CD4-positive, alpha-beta T cell treated with Interleukin-12 subunit alpha and Interleukin-12 subunit beta, for 1 hour (primary cell): ENCODE measurements at places on chromosomes 13 and 19.

- no peak for DNase-seq
Measured at GRCh38 chr13:25945596-25945995, 106.2 kb downstream of the SHISA2 start.

- DNase-seq: no peak
Measured at GRCh38 chr19:34332027-34332760, 32.8 kb upstream of the GPI start.

DNA sequence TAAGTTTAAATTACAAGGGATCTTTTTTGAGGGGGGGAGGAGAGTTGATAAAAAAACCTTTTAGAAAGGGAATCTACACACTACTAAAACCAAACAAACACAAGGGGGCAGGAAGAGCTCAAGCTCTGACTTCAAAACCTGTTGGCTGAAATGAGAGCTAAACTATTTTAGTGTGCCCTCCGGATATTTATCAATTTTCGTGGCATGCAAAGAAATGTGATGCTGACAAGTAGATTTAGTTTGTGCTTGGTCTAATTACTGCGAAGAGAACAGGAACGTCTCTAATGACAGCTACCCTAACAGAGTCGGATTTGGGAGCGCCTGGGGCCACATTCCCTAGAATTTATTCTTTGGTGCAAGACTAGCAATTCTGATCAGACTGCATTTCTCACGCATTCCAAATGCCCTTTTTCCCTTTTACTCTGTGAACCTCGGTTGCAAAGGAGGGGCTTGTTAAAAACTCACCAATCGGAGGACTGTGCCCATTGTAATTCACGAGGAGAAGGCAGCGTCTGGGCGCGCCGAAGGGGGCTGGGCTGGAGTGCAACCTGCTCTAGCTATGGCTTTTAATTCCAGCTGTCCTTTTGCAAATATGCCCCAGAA is 802 bp upstream of the FREM2 start:
- DNase-seq: no peak

- DNase-seq: peak; percentile 53
Measured at GRCh38 chr19:6060600-6061375, 49.5 kb downstream of the RFX2 start.

DNA sequence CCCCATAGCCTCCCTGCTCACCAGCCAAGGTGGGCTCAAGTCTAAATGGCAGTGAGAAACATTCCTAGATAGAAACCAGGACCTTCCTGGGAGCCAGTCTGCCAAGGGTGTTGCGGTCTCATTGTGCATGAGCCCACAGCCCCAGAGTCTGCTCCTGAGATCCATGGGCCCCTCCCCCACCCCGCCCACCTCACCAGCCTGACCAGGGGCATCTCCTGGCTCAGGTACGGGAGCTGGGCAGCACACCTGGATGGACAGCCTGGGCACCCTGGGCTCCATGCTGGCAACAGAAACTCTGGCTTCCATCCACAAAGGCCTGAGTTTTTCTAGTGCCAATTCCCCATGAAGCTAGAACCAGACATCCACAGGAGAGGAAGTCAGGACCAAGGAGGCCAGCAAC is 65.6 kb downstream of the RAB20 start:
- DNase-seq: no peak

DNA sequence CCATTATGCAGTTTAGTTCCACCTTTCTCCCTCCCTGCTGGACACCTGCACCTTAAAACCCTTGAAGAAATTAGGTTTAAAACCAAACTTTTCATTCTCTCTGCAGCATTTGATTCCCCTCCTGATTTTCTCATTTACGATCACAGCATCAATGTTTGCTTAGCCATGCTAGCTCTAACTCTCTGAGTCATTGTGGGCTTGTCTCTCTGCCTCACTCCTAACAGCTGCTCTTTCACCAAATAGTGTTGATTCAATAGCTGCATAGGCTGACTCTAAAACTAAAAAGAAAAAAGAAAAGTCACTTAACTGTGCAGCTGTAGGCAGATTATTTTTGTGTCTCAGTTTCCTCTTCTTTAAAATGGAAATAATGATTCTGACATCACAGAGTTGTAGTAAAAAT is 1124.9 kb downstream of the DIAPH3 start:
- no peak for DNase-seq

- no peak for DNase-seq
Measured at GRCh38 chr19:47130120-47130588, 481 bp upstream of the SAE1 start.

- DNase-seq: no peak
Measured at GRCh38 chr13:113001241-113002140, 32.5 kb downstream of the MCF2L start.

- DNase-seq: no peak
Measured at GRCh38 chr19:16760990-16761389, 41.3 kb downstream of the NWD1 start.

DNA sequence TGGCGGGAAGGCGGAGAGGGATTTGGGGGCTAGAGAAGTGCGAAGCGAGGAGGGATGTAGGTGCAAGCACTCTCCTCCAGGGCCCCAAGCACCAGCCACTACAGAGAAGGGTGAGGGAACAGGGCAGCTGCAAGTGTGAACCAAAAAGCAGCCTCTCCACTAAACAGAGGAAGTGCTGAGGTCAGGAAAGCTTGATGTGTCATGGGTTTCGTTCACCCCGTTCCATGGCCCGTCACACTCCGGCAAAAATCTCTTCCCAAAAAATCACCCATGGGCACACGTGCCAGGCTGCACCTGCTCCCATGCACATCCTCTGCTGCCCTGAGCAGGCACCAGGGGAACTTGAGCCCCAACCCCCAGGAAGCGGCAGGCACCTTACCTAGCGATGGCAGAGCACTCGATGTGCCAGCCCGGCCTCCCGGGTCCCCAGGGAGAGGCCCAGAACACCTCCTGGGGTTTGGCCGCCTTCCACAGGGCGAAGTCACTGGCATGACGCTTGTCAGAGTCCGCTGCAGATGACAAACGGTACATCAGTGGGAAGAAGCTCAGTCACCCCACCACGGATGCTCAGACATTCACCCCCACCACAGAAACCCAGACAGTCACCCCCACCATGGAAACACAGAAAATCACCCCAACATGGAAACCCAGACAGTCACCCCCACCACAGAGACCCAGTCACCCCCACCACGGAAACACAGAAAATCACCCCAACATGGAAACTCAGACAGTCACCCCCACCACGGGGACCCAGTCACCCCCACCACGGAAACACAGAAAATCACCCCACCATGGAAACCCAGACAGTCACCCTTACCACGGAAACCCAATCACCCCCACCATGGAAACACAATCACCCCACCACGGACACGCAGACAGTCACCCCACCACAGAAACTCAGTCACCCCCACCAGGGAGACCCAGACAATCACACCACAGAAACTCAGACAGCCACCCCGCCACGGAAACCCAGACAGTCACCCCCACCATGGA is 29.0 kb downstream of the CARS2 start:
- DNase-seq: peak; percentile 19

DNA sequence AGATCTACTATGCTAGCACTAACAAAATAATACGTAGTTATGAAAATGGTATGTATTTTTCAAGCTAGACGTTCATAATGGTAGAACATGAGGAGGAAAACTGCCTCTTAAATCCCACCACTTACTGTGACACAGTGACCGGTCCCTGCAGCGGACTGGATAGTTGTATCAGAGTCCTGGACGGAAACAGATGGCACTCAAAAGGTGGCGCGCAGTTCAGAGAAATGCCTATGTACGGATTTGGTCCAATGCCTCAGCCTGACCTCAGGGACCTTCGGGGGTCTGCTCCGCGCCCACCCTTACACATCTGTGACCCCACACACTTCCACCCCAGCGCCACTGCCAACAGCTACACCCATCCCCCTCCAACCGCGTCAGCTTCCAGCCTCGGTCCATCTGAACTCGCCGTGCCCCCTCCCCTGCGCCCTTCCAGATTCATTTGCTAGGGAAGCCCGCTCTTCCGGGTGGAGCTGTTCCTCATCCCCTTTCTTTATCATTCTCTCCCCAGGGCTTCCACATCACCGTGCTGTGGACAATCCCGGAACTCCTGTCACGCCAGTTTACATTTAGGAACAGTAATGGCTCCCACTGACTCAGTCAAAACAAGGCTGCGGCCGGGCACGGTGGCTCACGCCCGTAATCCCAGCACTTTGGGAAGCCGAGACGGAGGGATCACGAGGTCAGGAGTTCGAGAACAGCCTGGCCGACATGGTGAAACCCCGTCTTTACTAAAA is 792 bp upstream of the LENG8 start:
- peak; percentile 50 for DNase-seq

DNA sequence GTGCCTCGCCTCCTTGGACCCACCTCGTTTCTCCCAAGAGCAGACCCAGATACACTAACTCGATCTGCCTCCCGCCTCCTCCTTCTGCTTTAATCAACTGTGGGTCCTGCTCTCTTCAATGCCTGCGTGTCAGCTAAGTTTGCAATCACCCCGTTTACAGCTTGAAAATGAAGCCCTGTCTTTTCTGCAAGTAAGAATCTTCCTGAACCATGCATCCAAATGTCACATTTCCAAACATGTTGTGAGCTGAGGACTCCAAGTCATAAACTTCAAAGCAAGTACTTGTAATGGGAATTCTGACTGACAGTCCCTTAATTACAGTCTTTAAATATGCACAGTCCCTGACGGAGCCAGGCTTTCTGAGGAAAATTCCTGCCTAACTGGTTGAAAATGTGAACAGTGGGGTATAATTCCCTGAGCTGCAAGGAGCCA is 154.9 kb upstream of the UQCRFS1 start:
- DNase-seq: no peak

- DNase-seq: peak; percentile 51
Measured at GRCh38 chr13:21458451-21458812, 671 bp downstream of the ZDHHC20 start.

GRCh38 chr19:2047076-2047448 is 4.0 kb downstream of the MKNK2 start:
- no peak for DNase-seq

DNA sequence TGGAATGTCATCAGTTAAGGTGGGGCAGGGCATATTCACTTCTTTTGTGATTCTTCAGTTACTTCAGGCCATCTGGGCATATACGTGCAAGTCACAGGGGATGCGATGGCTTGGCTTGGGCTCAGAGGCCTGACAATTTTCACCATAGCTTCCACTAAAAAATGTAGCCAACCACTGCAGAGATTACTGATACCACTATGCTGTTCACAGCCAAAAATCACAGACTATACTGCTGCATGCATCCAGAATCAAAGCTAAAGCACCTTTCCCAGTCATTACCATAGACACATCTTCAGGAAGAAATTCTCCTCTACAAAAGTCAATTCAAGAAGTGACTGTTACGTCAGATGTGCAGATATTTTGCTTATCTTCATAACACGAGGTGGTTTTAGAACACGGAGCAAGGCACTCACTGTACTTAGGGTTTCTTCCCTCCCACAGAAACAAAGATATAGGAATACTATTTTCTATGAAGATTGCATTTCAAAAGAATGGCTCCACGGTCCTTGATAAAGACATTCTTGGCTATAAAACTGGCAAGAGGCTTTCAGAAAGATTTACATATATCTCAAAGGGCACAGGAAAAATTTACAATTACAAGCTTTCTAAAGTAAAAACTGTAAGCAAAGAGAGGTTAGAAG is 1556.6 kb upstream of the PRR20A start:
- no peak for DNase-seq

DNA sequence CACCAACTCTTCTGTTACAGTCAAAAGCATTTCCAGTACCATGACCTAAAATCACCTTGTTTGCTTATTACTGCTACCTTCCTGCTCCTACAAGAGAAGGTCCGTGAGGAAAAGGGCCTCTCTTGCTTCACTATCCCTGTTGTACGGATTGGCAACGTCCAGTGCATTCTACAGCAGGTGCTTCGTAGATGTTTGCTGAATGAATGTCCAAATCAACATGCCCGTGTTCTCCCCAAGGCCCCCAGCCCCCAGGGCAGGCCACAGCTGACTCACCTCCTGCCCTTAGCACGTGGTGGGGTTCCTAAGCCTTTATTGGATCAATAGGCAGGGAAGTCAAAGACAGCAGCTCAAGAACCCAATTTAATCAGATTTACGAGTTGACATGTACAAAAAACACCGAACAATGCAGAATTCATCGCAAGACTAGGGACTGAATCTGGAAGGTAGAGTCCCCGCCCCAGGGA is 5.5 kb upstream of the NAPA start:
- no peak for DNase-seq

- DNase-seq: no peak
Measured at GRCh38 chr13:90321281-90321931, 1026.1 kb upstream of the MIR17HG start.

DNA sequence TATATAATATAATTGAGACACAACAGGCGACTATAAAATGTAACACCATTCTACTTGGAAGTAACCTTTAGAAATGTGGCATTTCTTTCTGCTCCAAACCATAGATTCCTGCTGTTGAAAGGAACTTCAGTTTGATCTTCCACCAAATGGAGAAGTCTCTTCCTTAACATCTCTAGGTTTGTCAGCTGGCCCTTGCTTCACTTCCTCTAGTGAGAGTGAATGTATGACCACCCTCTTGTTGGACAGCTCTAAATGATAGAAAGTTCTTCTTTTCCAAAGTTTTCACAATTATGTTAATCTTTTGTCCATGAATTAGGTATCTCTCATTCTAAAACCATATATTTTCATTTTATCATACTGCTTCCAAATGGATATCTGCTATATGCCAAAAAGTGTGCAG is 13.8 kb upstream of the COG6 start:
- DNase-seq: no peak

DNA sequence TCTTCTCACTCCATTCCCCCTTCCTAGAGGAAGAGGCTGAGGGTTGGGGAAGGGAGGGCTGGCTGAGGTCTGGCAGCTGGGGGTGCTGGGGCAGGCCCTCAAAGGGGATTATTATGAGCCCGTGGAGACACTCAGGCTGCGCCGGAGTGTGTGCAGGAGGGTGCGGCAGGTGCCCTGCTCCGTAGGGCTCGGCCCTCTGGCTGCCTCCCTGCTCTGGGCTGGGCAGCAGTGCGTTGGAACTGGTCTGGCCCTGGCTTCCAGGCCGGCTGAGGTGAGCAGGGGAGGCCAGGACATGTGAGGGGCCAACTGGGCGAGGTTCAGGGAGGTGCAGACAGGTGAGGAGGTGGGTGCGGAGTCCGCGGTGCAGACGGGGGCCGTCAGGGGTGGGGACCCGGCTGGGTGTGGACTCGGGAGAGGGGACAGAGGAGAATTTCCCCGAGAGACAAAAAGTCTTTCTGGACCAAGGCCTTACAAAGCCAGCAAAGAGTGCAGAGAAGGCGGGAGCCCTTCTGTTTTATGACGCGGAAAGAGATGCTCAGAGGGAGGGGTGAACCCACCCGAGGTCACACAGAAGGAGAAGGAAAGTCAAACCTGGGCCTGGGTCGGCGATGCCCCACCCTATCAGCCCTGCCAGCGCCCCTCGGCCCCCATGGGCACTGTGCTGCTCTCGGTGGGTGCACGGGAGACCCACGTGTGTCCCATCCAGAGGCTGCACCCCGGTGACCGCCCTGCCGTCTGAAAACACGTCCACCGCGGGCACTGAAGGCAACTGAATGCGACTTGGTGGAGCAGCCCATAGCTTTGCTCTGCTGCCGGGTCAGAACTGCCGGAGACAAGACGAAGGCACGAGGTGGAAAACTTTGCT is 31.0 kb downstream of the PIP5K1C start:
- no peak for DNase-seq

- no peak for DNase-seq
Measured at GRCh38 chr19:46861691-46862502, 1.1 kb downstream of the ARHGAP35 start.
